SW 1271 (cell line): ENCODE measurements at places on chromosomes 2 and 18.

GRCh38 chr18:76370686-76371085 is 124.4 kb downstream of the ZNF516 start:
- no peak for DNase-seq

- DNase-seq = no peak
These were observed 62.6 kb downstream of the SLC40A1 start for GRCh38 chr2:189517847-189518535.

DNA sequence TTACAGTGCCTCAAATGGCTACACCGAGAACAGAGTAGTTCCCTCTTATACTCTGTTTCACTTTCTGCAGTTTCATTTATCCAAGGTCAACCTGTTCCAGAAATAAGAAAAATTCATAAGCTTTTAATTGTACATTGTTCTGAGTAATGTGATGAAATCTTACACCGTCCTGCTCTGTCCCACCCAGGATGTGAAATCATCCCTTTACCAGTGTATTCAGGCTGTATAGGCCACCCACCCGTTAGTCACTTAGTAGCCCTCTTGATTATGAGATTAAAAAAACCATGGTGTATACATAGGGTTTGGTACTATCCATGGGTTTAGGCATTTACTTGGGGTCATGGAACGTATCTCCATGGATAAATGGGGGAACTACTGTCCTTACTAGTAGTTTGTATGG is 29.8 kb downstream of the STARD6 start:
- no peak for DNase-seq

DNA sequence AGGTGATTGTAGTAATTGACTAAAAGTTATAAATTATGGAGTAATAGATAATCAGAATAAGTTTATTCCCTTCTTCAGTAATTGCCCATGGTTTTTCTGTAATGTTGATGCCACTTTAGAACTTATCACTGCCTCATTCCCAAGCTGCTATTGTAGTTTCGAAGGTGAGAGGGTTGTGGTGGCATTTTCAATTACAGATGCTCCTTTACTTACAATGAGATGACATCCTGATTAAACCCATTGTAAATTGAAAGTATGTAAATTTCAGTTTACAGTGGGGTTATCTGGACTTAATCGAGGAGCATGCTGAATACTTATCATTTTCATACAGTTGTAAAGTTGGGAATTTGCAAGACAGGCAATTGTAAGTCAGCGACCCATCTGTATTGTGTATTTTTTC is 2.9 kb downstream of the NDUFV2 start:
- no peak for DNase-seq

GRCh38 chr2:127695491-127696472 is 5.5 kb upstream of the SFT2D3 start:
- DNase-seq = no peak
